ENCODE measurements at places on chromosomes 1 and 21. TPM values are rescaled to one million over a fixed set of nuclear protein-coding genes. Genes with fewer than 3 reads are reported as not detected.

DNA sequence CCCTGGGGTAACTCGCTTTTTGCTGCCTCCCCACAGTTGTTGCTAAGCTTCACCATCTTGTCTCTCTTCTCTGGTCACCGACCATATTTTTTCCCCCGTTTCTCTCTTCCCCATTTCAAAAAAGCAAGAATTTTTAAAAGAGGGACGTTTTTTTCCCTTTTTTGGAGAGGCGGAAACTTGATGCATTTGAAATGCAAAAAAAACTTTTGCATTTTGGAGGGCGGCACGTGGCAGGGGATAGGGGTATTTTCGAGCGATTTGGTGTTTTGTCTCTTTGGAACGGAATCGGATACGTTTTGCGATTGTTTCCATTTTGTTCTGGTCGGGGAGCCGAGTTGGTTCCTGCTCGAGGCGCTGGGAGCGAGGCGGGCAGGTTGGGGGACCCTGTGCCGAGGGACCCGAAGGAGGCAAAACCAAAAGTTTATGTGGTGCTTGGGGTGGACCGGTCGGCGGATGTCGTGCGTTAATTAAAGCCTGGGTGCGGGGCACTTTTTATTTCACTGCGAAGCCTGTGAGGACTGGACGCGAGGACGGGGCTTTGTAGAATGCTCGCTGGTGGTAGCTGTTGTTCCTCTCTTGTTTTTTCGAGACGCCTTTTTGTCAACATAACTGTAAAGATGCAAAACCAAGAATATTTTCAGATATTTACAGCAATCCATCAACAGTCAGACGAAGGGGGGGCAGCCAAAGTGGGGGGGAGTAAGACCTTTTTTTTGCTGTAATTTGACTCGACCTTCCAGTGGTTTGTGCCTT is 884 bp downstream of the H3-3A start:
- peak; percentile 46 for DNase-seq

GRCh38 chr1:6438047-6438525 is 13.5 kb downstream of the ESPN start:
- peak; percentile 78 for DNase-seq

- peak; percentile 56 for DNase-seq
Observed at GRCh38 chr1:202860744-202861419, 28.1 kb downstream of the RABIF start.

DNA sequence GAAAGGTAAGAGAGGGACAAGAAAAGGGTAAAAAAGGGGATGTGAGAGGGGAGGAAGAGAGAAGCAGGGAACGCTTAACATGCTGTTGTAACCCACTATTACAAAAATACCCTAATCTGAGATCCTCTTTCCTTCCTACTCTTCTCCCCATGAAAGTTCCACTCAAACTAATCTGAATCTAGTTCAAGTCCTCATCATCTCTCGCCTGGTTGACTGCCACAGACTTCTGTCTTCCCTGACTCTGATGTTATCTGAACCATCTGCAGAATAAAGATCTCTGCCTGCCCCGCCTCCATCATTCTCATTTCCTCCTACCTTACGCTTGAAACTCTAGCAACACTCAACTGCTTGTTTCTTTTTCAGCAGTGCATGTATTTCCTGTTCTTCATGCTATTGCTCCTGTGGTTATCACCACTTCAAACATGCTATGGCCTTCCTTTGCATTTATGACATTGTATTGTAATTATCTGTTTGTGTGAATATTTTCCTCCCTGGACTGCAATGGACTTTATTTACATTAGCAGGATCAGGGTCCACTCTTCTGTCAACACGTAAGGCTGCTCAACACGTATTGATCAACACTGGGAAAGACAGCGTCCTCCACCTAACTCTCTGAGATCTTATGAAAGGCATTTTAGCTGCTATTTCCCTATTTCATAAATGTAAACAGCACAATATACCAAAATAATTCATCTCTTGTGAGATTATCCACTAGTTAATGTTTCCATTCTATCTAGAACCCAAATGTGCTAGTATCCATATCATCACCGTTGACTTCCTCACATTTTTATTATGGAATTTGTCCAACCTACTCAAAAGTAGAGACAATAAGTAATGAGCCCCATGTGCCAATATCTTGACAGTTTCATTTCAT is 215.5 kb upstream of the USP25 start:
- DNase-seq = no peak

DNA sequence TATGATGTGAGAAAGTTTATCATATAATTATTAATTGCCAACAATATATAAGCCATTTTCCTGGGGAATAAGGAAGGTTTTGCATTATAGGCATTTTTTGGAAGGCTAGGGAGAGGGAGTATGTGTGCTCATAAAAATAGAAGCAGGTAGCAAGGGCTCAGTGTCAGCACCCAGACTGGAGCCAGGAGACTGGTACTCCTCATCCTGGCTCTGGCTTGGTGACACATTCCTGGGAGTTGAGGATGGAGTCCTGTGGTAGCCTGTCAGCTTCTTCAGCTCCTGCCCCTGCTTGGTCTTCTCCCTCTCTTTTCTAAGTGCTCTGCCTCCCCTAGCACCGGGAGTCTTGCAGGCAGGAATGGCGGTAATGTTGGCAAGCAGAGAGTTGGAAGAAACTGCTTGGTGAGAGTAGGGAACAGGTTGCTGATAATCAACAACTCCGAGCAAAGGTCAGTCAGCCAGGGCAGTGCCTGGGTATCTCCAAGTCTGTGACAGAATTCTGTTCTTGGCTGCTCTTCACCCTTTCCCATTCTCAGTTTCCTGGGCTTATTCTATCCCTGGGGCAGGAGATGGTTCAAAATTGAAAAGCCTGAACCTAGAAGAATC is 23.0 kb downstream of the GIPC2 start:
- no peak for DNase-seq

- DNase-seq = no peak
Observed at GRCh38 chr1:67058242-67058641, 4.3 kb upstream of the SLC35D1 start.

DNA sequence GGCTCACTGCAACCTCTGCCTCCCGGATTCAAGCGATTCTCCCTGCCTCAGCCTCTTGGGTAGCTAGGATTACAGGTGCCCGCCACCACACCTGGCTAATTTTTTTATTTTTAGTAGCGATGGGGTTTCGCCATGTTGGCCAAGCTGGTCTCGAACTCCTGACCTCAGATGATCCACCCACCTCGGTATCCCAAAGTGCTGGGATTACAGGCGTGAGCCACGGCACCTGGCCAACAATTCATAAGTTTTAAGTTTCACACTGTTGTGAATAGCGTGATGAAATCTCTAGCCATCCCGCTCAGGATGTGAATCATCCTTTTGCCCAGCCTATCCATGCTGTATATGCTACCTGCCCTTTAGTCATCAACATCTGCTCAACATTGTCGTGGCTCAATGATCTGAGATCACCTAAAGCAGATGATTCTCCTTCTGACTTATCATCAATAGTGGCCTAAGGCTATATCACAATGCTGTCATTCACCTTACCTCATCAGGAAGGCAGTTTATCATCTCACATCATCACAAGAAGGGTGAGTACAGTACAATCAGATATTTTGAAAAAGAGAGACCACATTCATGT is 2.6 kb downstream of the PFDN2 start:
- no peak for DNase-seq

- no peak for DNase-seq
Observed at GRCh38 chr1:83776913-83777757, 221.8 kb downstream of the TTLL7 start.

DNA sequence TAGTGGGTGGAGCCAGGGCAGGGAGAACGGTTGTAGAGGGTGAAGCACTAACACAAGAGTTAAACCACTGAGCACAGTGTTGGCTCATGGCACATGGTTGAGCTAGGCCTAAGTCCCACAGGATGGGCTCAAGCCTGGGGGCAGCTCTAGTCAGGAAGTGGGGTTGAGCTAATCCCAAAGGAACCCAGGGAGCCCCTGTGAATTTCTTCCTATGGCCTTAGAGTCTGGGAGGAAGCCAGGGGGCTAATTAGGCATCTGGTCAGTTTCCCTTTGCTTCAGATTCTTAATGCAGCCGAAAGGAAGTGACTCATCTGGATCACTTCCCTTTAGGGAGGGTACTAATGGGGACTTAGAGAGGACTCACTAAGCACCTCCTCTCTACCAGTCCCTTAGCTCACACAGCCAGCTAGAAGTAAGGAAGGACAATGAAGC is 10.1 kb downstream of the CFAP45 start:
- DNase-seq = no peak

DNA sequence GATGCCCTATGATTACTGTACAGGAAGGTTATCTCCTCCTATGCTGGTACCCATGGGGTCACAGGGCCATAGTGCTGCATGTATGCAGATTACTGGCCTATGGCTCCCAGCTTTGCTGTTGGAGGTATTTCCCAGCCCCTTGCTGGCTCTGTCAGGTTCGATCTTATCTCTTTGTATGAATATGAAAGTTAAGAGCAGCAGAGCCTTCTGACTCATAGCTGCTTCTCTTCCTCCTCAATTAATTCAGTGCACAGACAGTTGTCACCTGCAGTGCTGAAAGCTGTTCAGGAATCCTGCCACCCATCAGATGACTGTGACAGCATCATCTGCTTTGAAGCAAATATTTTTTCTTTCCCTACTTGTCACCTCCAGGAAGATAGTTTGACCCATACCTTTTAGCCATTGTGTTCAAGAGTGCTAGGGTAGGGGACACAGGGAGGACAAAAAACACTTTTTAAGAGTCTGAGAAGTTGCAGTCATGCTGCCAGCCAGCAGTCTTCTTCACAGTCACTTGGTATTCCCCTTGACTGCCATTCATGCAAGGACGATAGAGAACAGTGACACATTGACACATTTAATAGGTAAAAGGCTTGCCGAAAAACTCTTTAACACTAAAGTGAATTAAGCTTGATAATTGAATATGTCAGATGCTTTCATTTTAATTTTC is 73.1 kb downstream of the KIF1B start:
- DNase-seq = no peak

- DNase-seq = no peak
Observed at GRCh38 chr1:152047413-152047729, 10.6 kb upstream of the S100A11 start.

- DNase-seq = no peak
Observed at GRCh38 chr1:31055501-31055900, 10.0 kb downstream of the PUM1 start.

GRCh38 chr21:46667741-46668380 is 32.4 kb downstream of the PRMT2 start:
- peak; percentile 47 for DNase-seq

Gene MX2
- total RNA-seq = 5.4 TPM

Gene TRIM17
- 2.3 TPM for total RNA-seq

Gene LCE3D
- not detected for total RNA-seq

Gene INTS7
- 8.9 TPM for total RNA-seq

Gene CHI3L1
- 0.21 TPM for total RNA-seq

Gene PTPN14
- 46.3 TPM for total RNA-seq

Gene PEAR1
- 50.7 TPM for total RNA-seq

Gene PDZK1
- 0.41 TPM for total RNA-seq

Measured in endothelial cell (in vitro differentiated cells).